ENCODE measurements at places on chromosomes 2 and 18. TPM values are rescaled to one million over a fixed set of nuclear protein-coding genes. Genes with fewer than 3 reads are reported as not detected.

PROKR1 gene
- total RNA-seq: not detected

TBR1 gene
- not detected for total RNA-seq

SCN3A gene
- 3.5 TPM for total RNA-seq

PRSS56 gene
- total RNA-seq: not detected

SOX11 gene
- not detected for total RNA-seq

UGT1A3 gene
- total RNA-seq: not detected

ADI1 gene
- total RNA-seq: 35.3 TPM

MC2R gene
- total RNA-seq: not detected

SDC1 gene
- total RNA-seq: 9.6 TPM

Data from smooth muscle cell of the coronary artery (primary cell).